Nucleus accumbens (tissue), 56 donors: ENCODE measurements at places on chromosomes 5 and 9.

- no peak for DNase-seq
Measured at GRCh38 chr5:58544926-58545325, 37.9 kb upstream of the RAB3C start.

GRCh38 chr9:32775283-32775682, 8.1 kb upstream of the TMEM215 start:
- no peak for DNase-seq

GRCh38 chr9:130707225-130707976, 13.8 kb downstream of the EXOSC2 start:
- no peak for DNase-seq

- no peak for DNase-seq
Measured at GRCh38 chr5:56052735-56053134, 58.0 kb upstream of the IL6ST start.

DNA sequence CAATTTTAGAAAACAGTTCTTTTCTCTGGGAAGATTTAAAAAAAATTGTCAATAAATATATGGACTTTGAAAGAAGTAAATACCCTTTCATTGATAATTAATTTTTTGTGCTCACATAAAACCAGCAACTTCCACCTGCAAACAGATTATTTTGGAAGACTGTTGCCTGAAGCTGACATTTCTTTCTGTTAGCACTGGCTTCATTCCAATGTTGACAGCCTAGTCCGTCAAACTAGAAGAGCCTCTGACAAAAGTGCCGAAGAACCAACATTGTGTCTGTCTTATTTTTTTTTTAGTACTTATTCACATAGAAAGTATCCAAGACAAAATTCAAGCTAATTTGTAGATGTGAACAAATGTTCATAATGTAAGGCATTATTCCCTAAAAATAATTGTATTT, 108.6 kb upstream of the TMEM161B start:
- DNase-seq: no peak

DNA sequence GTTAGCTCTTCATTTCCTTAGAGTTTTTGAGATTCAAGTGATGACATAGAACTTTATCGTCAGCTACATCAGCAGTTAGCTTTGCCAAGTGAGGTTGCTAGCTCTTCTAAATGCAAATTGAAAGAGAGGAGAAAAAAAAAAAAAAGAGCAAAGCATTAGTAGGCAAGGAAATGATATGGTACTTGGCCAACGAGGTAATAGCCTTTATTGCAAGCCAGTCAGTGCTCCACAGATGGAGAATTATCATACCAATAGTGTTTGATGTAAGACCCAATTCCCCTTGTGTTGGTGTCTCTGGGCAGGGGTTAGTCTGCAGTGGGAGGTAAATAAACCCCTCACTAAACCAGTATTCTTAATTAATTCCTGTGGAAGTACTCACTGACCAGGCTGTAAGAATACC, 992.1 kb downstream of the PTPRD start:
- DNase-seq: no peak

DNA sequence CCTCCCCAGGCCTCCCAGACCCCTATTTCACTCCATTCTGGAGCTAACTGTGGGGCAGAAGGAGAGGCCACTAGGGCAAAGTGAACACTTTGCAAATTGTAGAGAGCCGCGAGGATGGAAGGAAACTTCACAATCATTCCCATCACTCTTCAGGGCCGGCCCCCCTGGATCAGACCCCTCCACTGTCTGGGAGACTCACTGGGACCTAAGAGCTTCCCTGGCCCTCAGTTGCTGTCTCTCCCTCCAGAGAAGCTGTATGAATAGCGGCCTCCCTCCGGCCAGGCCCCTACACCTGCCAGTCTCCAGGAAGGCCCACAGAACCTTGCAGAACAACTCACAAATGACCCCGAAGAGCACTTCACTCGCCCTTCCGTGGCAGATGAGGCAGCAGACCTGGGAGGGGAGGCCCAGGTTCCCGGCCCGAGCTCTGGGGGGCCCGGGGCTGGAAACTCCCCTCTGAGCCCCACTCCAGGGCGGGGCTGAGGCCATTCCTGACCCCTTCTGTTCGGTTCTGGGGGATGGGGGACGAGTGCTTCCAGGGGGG, 141.9 kb upstream of the IER5L start:
- no peak for DNase-seq

- no peak for DNase-seq
Measured at GRCh38 chr5:82107267-82107666, 135.4 kb downstream of the ATG10 start.

GRCh38 chr9:130186839-130187522, 14.8 kb downstream of the NCS1 start:
- DNase-seq: no peak

GRCh38 chr5:56078278-56079156, 83.8 kb upstream of the IL6ST start:
- no peak for DNase-seq

DNA sequence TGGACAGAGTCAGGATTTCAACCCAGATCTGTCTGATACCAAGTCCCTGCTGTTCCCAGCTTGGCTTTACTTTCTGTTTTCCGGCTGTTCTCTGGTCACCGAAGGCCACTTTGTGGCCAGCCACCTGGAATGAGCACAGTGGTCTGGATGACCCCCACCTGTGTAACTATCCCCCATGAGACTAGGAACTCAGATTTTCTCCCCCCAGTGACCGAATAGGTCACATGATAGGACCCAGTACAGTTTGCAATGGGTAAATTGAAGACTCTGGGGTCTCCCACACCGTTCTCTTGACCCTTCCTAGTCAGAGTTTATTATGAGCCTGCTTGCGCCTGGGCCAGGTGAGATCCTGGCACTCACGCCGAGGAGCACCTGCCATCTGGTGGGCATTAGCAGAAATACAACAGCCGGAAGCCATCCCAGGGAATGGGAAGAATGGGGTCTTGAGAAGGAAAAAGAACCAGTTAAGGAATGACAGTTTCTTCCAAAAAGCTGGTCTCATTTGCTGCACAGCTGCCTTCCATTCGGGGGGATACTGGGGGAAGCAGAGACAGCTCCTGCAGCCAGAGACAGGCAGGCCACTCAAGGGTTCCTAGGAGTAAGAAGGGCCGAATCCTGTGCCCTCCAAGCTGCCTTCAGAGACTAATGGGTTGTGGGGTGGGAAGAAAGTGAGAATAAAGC, 7.1 kb downstream of the PHYHD1 start:
- DNase-seq: no peak

GRCh38 chr9:89078860-89079259, 87.6 kb downstream of the S1PR3 start:
- DNase-seq: no peak

- DNase-seq: no peak
Measured at GRCh38 chr9:74557571-74557970, 60.4 kb downstream of the RORB start.

- DNase-seq: no peak
Measured at GRCh38 chr5:98307811-98308210, 465.7 kb upstream of the RGMB start.

GRCh38 chr5:54774281-54775170, 210.9 kb downstream of the ESM1 start:
- no peak for DNase-seq
